ENCODE measurements at places on chromosomes 11 and 22.

- peak; percentile 36 for DNase-seq
These were observed 11.7 kb downstream of the RASD2 start for GRCh38 chr22:35552196-35552842.

DNA sequence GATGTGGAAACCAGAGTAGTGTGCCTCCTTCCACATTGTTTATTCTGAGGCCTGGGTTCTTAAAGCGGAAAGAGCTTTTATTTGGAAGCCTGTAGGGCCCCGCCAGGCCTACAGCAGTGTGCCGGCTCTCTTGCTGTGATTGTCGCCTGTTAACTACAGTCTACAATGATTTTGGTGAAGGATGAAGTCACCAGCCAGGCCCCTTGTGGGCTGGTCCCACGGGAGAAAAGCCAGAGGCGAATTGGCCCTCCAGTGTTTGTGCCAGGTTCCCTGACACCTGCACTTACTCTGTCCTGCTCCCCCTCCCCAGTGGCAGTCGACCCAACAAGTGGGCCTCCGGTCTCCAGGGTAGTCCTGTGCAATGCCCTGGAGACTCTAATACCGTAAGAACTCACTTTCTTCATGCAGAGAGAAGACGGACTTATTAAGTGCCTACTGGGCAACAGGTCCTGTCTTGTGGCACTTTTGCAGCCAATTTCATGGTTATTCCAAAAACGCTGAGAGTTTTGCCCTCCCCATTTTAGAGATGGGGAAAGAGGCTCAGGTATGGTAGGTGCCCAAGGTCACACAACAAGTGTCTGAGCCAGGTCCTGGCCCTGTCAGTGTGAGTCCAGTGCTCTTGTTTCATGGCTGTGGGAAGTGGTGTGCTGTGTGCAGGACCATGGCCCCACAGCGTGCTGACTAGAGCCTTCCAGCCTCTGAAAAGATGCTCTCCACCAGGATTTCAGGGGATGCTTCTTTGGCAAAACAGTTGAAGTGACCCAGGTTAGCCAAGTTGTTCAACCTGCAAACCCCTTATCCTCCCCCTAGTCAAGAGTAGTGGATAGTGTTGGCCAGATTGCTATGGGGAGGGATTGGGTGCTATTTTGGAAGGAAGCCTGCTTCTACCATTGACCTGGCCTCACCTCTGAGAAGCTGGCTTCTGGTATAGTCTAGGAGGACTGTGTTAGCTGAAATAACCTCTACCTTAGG lies 1.4 kb downstream of the MICAL2 start:
- DNase-seq, result no peak

GRCh38 chr11:112735470-112735869 lies 225.8 kb upstream of the NCAM1 start:
- DNase-seq, result no peak

DNA sequence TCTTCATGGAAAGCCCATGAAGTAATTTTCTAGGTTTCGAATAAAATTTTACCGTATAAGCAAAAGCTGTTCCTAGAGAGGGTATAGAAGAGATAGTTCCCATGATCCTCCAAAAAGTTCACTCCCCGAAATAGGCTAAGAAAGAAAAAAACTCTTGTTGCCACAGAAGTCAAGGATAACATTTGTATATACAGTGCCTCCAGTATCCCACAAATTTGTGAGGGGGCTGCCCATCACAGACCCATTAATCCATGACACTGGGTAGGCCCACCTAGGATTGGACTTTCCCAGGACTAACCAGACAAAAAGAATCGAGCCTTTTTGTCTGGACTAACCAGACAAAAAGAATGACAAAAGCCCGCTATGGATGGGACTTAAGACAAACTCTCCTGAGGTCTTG lies 233.0 kb downstream of the DDX10 start:
- no peak for DNase-seq

DNA sequence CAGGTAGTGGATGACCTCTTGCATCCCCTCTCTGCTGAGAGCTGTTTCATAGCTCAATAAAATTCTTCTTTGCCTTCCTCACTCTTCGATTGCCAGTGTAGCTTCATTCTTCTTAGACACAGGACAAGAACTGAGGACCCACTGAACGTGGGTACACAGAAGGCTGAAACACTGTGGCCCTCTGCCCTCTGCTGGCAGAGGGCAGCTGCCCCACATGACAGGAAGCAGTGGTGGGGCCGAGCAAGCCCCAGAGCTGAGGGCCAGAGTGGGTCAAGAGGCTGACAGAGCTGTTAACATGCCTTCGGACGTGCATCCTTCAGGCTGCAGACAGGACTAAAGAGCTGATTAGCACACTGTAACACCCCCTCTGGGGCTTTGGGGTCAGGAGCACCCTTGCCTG lies 15.6 kb downstream of the SMC1B start:
- DNase-seq, result peak; percentile 5

DNA sequence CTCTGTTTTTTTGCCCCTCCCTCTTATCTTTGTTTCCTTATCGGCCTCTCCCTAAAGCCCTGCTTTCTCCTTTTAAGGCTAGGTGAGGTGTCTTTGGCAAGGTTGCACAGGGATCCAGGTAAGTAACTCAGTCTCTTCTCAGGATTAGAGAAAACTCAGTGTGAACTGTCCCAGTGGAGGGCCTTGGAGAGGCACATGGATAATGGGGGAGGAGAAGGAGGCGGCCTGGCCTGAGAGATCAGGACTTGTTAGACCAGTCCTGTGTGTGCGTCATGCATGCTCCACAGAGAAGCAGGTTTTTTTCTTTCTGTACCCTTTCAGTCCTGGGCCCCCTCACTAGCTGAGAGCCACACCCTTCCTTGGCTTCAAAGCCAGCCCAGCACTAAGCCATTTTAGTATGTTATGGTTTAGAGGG lies 19.9 kb downstream of the CTNND1 start:
- DNase-seq, result no peak

- DNase-seq, result no peak
These were observed 927.9 kb downstream of the OPCML start for GRCh38 chr11:132604431-132604830.

GRCh38 chr11:5303626-5304025 lies 1.9 kb upstream of the OR51B4 start:
- DNase-seq, result no peak

Measured in RKO (cell line).